ENCODE measurements at places on chromosomes 7 and 10. TPM values are rescaled to one million over a fixed set of nuclear protein-coding genes. Genes with fewer than 3 reads are reported as not detected.

Gene CALN1
- not detected for total RNA-seq

Gene EGR2
- 0.26 TPM for total RNA-seq

Gene PTF1A
- not detected for total RNA-seq

Gene HHEX
- 13.1 TPM for total RNA-seq

Gene GALNT17
- not detected for total RNA-seq

Gene PARD3
- total RNA-seq = 70.7 TPM

Gene GNAT3
- not detected for total RNA-seq

Gene OR2A5
- not detected for total RNA-seq

Gene ELN
- 0.08 TPM for total RNA-seq

Gene SLC26A3
- total RNA-seq = not detected

Gene ITPRID1
- total RNA-seq = not detected

Gene UCN3
- not detected for total RNA-seq

Gene OGDHL
- total RNA-seq = 0.16 TPM

Gene TAS2R3
- not detected for total RNA-seq

Gene TDRD1
- total RNA-seq = not detected

Gene HOXA7
- 4.7 TPM for total RNA-seq

Gene OR6B1
- total RNA-seq = not detected

Gene GBX1
- not detected for total RNA-seq

Gene SPAM1
- not detected for total RNA-seq

Gene SPDYE5
- total RNA-seq = not detected

Gene AFAP1L2
- 27.3 TPM for total RNA-seq

Gene TRIM73
- total RNA-seq = 3.1 TPM

Gene POLR2J2
- 0.89 TPM for total RNA-seq

Gene OR2A12
- total RNA-seq = not detected

Gene OPN4
- not detected for total RNA-seq

Gene PVRIG
- total RNA-seq = not detected

Gene ENKUR
- total RNA-seq = 0.27 TPM

Gene PRKG1
- not detected for total RNA-seq

Gene DYNC1I1
- not detected for total RNA-seq

Gene MACC1
- total RNA-seq = not detected

Gene LYZL2
- total RNA-seq = not detected

Gene HOXA1
- total RNA-seq = 3.8 TPM
